ENCODE measurements at places on chromosomes 16 and 17.

GRCh38 chr17:76912421-76913164 lies 44.4 kb downstream of the MGAT5B start:
- no peak for DNase-seq

- no peak for DNase-seq
Measured at GRCh38 chr17:80573701-80574100, 29.1 kb downstream of the RPTOR start.

DNA sequence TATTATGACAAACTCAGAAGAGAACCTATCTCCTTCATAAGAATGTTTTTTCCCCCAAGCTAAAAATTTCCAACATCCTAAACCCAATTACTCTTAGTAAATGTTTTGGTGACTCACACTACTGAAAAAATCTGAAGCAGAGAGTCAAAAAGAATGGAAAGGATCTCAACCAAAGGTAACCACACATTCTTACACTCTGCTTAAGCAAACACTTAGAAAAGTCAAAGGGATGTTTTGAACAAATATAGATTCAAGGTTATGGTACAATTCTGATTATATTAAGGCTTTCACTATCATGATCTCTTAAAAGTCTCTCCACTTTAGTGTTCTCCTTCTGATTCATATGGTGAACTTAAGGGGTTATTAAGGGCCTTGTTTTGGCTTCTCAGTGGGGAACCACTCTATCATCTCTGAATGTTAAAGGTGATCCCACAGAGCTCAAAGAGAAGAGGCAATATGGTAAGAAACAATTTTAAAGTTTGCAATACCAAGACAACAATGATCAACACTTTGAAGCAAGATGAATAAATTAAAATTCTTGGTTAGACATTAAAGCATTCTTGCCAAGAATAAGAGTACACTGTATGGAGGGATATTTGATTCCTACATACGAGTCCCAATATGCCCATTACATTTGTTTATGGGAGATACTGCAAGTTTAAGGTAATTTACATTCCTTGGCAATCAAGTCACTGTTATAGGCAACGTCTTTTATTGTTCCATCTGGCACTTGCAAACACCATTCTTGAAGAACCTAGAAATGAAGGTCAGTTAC lies 69.2 kb downstream of the CDC27 start:
- no peak for DNase-seq

DNA sequence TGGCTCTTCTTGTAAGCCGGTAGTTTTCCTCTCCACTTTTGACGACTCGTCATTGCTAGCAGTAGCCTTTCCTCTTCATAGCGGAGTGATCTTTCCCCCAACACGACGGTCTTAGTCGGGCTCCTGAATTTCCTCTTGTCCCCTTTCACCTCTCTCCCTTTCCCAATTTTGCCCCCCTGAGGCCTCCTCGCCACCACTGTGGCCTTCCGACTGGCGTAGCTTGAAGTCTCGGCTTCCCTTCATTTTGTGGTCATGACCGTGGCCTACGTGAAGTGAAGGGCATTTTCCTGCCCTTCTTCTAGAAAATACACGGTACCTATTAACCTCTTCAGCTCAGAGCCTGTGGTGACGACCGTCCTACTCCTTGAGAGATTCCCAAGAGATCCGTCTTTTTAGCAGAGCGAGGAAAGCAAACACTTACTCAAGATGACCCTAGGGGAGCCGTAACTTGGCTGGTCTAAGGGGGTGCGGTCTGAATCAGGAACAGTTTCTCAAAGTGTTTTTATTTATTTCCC lies 787 bp downstream of the PRKAR1A start:
- no peak for DNase-seq

Data from activated naive CD8-positive, alpha-beta T cell treated with anti-CD3 and anti-CD28 coated beads, Interleukin-2, amount 50 U/mL, for 24 hours (primary cell).